CD4-positive, alpha-beta T cell treated with Interleukin-10 for 1 hour (primary cell): ENCODE measurements at places on chromosomes 12 and 14.

DNA sequence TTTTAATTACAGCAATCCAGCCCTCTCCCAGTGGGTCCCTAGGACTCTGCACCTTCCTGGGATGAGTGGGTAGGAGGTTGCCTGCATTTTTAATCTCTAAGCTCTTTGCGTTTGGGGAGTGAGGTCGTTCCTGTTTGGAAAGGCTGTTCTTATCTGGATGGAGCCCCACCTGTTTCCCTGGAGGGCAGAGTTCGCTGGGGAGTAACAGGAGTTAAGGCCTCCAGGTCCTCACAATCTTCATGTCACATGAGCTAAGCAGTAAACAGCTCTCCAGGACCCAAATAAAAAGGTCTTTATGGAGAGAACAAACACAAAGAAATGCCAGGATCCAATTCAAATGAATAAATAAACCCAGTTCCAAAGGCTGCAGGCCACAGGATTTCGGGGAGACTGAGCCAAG is 56.0 kb upstream of the RFLNA start:
- DNase-seq = no peak

GRCh38 chr12:30816742-30817465 is 62.2 kb upstream of the CAPRIN2 start:
- DNase-seq = no peak

GRCh38 chr12:129534966-129535750 is 368.7 kb downstream of the TMEM132D start:
- DNase-seq = no peak

DNA sequence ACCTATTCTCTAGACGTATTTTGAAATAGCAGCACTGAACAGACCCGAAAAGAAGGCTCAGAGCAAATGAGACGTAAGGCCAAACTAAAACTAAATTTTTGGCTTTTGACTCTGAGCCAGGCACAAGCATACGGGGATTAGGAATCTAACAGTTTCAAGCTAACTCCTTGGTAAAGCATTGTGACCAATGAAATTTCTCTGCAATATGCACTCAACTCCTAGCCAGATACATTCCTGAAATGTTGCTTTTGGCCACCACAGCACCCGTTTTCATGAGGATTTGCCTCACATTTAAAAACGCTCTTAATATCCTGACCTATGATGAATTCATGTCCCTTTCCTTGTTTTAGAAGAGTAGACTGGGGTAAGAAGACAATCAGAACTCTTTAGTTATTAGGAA is 53.1 kb upstream of the NPFF start:
- DNase-seq = no peak

DNA sequence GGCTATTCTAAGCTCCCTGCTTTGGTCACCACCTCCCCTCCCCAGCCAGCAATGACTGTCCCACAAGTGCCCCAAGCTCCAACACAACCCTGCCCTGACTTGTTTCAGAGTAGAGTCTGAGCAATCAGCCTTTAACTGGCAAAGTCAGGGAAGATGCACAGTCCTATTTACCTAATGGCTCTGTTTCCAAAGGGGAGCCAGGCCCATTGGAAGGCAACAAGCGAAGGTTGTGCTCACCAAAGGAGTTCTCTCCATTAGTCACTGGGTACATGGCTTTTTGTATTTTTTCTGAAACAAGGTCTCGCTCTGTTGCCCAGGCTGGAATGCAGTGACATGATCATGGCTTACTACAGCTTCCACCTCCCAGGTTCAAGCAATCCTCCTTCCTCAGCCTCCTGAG is 267.1 kb upstream of the CRY1 start:
- DNase-seq = no peak

DNA sequence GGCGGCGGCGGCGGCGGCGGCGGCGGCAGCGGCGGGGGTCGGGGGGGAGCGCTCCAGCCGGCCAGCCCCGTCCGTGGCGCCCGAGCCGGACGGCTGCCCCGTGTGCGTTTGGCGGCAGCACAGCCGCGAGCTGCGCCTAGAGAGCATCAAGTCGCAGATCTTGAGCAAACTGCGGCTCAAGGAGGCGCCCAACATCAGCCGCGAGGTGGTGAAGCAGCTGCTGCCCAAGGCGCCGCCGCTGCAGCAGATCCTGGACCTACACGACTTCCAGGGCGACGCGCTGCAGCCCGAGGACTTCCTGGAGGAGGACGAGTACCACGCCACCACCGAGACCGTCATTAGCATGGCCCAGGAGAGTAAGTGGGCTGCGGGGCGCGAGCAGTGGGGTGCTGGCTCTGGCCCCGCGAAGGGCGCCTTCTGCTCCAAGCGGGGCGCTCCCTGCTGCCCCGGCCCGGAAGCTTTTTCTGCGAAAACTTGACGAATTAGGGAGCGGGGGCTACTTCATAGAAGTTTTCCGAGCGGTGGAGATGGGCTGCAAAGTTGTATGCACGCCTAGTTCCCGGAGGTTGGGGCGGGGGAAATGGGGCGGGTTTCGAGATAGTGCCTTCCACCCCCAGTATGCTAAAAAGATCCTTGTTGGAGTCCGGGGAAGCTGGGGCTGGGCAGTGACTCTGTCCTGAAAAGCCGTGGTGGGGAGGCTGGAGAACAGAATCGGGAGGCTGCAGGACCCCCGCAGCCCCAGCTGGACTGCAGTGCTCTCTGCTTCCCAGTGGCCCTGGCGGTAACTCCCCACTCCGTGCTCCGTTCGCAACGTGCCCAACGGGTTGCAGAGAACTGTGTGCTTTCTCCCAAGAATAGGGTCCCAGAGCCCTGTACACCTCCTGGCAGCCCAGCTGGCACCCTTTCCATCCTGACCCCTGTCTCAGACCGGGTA is 751 bp downstream of the GDF11 start:
- DNase-seq = peak; percentile 53

DNA sequence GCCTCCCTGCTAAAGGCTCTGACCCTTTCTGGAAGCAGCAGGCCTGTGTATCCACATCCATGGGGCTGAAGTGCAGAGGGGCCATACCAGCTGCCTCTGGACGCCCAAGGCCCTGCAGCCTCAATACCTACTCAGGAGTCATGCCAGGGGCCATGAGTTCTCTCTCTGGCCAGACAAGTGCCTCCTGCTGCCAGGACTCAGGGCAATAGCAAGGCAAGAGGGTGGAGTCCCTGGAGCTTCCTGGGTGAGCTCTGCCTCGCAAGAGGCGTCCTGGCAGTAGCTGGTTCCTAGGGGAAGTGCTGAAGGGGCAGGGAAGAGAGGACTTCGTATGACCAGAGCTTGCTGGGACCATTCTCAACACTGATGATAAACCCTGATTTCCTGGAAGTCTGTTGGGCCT is 10.9 kb upstream of the ENDOU start:
- DNase-seq = no peak

DNA sequence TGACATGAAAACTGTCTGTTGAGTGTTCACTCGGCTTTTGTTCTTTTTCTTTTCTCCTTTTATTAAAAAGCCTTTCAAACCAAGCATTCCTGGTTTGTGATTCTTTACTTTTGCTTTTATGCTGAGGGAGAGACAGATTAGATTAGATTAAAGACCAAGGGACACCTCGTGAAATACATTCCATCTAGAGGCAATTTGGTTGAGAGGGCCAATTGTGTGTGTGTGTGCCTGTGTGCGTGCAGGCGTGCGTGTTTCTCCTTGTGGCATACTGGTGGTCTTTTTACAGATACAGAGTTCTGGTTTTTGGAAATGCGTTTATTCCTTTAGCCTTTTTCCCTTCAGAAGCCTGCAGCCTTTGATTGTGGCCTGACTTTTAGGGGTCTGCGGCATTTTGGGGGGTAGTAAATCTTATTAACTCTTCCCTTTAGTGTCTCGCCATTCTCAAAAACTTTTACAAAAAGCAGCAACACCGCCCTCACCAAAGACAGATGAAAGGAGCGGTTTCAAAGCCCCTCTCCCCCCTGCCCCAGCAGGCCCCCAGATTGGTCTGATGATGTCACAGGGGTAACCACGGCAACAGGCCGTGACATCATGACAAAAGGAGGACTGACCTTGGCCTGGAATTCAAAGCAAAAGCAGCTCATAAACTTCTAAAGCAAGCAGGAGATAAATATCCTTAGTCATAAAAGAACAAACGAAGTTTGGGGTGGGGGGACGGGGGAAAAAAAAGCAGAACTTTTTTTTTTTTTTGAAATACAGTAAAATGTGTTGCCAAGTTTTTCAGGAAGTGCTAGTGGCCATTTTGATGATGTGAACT is 84.1 kb upstream of the TBX3 start:
- DNase-seq = no peak

GRCh38 chr14:37133284-37133913 is 39.0 kb downstream of the SLC25A21 start:
- DNase-seq = no peak

GRCh38 chr12:112851024-112851777 is 55.6 kb upstream of the OAS1 start:
- no peak for DNase-seq

DNA sequence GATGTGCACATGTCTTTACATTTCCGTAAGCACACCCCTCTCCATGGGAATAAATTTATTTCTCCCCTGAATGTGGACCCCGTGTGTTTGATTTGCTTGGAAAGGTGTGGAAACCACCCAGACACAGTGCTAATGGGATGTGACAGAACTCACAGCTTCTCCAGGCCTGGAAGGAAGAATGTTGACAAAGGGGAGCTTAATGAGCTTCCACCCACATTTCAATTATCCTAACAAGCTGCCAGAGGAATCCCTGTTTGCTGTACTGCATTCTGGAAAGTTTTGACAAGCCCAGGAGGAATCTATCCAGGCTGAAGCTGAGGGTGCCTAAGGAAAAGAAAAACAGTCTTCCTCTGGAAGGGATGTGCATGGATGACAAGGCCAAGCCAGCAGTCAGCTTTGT is 51.2 kb upstream of the CCDC60 start:
- DNase-seq = no peak

DNA sequence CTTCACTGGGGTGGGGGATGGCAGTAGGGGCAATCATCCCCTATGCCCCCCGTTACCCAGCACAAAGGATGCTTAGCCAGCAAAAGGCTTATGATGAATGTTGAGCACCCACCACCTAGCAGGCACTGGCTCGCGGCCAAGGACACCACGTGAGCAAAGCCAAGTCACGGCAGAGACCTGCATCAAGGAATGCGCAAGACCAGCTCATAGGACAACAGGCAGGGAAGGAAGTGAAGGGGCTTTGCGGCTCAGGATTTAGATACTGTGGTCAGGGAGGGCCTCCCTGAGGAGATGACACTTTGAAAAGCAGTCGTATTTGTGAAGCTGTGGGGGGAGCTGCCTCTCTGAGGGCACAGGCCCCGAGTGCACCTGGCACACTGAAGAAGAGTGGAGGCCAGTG is 32.8 kb downstream of the SH2B3 start:
- DNase-seq = peak; percentile 62

- peak; percentile 41 for DNase-seq
Observed at GRCh38 chr14:100654814-100655740, 67.9 kb upstream of the BEGAIN start.

DNA sequence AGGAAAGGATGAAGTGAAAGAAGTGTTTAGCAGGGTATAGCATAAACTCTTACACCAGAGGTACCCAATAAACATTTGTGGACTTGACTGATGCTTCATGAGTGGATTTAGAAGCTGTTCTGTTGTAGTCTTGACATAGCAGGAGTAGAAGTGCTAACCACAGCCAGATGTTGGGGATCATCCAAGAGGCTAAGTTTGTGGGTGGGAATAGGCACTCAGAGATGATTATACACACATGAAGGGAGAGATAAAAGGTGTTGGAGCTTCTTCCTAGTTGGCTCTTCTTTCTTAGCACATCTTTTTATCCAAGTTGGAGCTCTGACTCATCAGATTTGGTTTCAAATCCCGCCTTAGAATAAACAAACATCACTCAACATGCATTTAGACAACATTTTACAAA is 166.7 kb upstream of the E2F7 start:
- no peak for DNase-seq

DNA sequence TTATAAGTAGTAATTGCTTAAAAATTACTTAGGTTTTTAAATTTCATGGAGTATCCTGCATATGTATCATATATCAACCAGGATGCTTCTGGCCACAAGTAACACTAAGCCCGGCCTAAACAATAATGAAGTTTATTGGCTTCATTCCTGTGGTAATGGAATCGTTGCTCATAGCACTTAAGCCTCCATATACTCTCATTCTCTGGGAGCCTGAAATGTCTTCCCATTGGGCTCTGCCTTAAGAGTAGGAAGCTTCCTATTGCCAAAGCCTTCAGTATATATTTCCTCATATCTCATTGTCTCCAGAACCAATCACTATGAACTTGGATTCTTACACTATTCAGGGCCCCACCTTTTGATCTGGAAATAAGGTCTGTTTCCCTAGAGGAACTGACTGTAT is 83.8 kb upstream of the DNM1L start:
- no peak for DNase-seq

GRCh38 chr12:6377667-6377994 is 2.3 kb upstream of the SCNN1A start:
- no peak for DNase-seq

GRCh38 chr12:57934819-57935218 is 6.5 kb upstream of the ATP23 start:
- no peak for DNase-seq

DNA sequence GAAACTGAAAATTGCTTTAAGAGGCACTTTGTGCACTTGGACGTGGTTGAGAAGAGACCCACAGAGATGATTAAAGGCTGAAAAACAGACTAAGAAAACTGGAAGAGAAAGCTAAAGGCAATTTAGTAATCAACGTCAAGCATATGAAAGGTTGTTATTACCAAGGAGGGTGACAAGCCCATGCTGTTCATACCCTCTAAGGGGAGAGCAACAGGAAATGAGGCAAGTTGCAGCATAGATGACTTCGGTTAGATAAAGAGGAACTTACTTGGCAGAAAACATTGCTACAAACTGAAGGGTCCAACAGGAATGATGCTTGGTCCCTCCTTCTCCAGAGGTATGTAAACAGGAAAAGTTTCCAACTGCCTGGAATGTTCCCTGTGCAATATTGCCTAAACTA is 107.8 kb downstream of the DUSP6 start:
- DNase-seq = peak; percentile 27

- DNase-seq = no peak
Observed at GRCh38 chr12:66008985-66009384, 121.6 kb downstream of the LLPH start.

DNA sequence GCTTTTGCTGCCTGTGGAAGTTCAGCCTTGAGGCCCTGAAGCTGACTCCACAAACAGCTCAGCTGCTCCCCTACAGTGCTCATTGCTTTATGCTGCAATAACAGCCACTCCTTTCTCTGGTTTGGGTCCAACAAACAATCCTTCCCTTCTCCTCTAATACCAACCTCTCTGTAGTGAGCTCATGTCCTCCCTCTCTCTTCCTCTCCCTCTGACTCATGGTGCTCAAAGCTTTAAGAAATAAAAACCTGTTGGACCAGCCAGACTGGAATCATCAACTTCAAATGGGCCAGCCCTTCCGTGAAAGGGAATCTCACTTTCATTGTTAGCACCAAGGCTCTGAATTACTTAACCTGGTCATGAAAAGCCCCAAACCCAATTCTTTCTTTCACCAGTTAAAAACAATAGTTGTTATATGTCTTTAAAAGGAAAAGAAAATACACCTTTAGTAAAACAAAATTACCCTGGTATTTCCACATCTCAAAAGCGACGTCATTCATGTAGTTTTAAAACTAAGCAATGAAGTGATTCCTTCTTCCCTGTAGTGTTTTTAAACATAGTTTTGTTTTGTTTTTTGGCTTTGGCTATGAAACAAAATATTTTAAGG is 126.4 kb downstream of the DUSP6 start:
- no peak for DNase-seq
